CD4-positive, alpha-beta T cell treated with Interleukin-10 for 1 hour (primary cell): ENCODE measurements at places on chromosomes 13 and 19.

DNA sequence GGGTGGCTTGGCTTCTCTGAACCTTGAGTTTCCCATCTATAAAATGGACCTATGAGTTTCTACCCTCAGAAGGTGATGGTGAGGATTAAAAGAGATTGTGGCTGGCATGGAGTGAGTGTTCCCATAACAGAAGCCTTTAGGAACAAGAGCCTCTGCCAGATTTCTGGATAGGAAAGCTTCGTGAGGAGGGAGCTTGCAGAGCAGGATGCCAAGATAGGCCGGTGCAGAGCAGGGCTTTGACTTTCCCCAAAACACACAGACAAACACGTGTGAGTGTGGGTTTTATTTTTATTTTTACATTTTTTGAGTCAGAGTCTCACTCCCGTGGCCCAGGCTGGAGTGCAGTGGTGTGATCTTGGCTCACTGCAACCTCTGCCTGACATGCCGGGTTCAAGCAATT, 3.7 kb upstream of the CNN1 start:
- DNase-seq = no peak

DNA sequence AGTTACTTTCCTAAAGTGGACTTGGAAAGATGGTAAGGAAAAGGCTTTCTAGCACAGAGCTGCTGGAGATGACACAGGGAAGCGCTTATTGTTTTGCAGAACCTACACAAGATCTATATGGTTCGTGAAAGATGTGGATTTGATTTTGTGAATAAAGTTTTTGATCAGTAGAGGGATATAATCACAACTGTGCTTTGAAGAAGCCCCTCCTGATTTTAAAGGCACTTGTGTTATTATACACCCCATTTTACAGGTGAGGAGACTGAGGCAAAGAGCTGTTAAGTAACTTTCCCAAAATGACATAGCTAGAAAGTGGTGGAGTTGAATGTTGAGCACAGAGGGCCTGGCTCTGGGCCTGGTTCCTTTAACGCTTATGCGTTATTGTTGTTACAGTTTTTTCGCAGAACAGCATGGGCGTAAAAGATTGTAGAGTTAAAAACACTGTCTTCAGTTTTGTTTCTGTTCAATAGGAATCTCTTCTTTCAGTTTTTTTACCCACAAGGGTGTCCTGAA, 1.4 kb downstream of the TDRD3 start:
- peak; percentile 8 for DNase-seq

DNA sequence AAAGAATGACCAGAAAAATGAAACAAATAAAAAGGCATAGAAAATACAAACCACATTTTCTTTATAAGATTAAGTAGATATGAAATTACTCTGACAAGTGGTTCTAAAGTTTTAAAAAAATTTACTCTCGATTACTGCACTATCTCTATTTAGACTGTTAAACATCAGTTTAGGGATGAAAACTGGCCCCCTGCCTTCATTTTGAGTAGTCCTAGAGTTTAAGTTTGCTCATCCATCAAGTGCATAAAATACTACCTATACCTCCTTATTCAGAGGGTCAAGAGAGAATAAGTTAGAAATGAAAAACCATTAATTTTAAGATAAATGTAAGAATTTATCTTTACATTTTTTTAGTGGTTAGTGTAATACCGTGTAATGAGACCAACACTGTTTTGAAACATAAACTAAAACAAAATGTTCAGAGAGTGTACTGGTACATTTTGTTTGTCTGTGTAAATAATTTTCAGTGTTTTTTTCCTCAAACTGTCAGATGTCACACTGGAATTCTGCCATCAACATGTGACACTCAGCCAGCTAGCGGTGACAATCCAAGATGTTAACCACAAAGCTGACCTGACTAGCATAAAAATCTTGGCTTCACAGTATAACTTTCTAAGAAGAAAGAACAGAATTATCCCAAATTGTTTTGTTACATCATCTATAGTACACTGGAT, 184.8 kb upstream of the PCDH20 start:
- DNase-seq = no peak

GRCh38 chr13:71714802-71715375, 152.1 kb downstream of the DACH1 start:
- no peak for DNase-seq

DNA sequence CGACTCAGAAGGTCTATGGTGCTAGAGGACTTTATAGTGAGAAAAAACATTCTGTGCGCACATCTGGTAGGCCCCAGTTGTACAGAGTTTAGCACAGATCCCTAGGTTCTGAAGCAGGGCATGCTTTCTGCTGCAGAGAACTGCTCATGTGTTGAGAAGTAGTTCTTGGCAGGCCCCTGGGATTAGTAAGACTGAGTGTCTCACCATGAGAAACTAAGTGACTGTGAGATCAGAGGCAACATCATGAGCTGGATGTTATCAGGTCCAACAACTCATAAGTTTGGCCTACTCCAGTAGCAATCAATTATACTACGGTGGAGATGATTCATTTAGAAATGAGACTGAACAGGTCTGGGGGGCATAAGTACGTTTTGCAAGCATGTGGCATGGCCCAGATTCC, 507.4 kb upstream of the KLF12 start:
- DNase-seq = no peak

DNA sequence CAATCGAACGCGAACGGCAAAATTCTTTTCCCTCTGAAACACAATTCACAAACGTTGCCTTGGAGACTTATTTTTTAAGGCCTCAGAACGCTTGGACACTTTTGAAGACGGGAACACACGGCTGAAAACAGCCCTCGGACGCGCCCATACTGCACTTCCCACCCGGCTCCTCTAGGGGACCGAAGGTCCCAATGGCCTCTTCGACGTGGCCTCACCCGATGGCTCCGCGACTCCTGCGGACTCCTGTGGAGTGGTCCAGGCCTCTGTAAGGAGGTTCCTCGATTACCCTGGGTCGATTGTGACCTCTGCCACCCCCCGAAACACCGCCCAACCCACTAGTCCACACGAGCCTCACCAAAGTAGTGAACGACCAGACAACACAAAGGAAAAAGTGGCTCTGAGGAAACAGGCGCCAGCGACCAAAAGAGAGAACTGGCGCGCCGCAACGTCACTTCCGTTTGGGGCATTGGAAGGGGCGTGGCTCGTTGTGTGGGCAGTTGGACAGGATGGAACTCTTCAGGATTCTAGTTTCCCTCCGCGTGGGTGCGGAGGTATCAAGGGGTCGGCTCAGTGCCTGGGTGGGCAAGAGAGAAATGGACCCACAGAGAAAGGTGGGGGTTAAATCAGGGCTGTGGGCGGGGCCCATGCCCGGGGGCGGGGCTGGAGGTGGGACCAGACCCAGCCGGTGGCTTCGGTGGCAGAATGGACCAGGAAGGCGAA, at the start of gene ZNF560:
ZNF560 (minus strand) TSS at position 434 of the 720 bp plus-strand sequence. CDS start 23,303 bp downstream, outside the sequence.
- DNase-seq = no peak

GRCh38 chr19:11261971-11262839, at the start of gene DOCK6:
TSS of gene DOCK6 (minus strand) at chr19:11262524. CDS start at chr19:11262440, 84 bp downstream.
- peak; percentile 10 for DNase-seq

- no peak for DNase-seq
Measured at GRCh38 chr13:107250628-107251027, 682.7 kb upstream of the ARGLU1 start.

DNA sequence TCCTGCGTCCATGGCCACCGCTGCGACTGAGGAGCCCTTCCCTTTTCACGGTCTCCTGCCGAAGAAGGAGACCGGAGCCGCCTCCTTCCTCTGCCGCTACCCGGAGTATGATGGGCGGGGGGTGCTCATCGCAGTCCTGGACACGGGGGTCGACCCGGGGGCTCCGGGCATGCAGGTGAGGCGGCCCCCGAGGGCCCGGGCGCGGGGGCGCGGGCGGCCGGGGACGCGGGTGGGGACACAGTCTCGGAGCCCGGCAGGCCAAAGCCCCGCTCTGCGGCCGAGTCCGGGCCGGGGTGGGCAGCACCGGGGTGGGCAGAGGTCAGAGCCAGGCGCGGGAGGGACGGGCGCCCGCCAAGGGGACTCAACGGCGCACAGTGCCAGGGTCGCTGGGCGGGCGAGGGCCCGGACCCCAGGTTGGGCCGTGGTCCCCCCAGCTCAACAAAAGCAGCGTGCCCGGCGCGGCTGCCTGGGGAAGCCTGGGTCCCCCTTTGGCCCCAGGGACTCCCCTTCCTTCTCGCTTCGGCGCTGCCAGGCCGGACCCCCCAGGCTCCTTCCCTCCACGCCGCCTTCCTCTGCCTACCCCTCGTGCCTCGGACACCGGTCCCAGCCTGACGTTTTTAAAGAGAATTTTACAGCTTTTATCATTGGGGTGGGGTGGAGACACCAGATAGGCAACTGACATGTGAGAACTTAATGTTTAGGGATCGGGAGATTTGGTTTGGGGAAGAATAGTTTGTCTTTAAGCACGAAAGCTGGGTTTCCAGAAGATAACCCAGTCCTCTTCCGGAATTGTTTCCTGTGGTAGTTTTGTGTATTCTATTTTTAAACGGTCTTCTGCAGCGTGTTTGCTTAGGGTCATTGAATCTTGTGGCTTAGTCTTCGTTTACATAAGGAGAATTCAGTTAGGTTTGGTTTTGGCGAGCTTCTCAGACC, 509 bp downstream of the TPP2 start:
- DNase-seq = peak; percentile 21

DNA sequence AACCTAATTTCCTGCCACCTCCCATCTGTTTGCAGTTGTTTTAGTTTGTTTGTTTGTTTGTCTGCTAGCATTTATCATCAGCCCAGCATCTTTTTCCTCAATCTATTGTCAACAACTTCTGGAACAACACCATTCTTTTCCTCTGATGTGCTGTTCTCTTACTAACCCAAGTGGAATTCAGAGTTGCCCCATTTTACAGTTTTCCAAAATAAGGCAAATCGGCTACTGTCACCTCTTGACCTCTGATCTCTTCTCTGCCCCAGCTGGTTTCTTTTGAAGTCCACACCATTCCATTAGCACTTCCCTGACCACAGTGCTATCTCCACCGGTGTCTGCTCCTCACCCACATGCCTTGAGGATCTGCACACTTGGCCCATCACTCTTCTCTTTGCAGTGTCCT, 102.4 kb downstream of the EFNB2 start:
- no peak for DNase-seq

DNA sequence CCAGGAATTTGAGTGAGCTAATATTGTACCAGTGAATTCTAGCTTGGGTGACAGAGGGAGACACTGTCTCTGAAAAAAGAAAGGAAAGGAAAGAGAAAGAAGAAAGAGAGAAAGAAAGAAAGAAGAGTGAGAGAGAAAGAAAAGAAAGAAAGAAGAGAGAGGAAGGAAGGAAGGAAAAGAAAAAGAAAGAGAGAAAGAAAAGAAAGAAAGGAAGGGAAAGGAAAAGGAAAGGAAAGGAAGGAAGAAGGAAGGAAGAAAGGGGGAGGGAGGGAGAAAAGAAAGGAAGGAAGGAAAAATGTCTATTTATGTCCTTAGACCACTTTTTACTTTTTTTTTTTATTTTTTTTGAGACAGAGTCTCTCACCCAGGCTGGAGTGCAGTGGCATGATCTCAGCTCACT, 5.4 kb upstream of the ZNF491 start:
- DNase-seq = no peak

GRCh38 chr19:35975608-35976214, 19.3 kb upstream of the SDHAF1 start:
- DNase-seq = no peak

DNA sequence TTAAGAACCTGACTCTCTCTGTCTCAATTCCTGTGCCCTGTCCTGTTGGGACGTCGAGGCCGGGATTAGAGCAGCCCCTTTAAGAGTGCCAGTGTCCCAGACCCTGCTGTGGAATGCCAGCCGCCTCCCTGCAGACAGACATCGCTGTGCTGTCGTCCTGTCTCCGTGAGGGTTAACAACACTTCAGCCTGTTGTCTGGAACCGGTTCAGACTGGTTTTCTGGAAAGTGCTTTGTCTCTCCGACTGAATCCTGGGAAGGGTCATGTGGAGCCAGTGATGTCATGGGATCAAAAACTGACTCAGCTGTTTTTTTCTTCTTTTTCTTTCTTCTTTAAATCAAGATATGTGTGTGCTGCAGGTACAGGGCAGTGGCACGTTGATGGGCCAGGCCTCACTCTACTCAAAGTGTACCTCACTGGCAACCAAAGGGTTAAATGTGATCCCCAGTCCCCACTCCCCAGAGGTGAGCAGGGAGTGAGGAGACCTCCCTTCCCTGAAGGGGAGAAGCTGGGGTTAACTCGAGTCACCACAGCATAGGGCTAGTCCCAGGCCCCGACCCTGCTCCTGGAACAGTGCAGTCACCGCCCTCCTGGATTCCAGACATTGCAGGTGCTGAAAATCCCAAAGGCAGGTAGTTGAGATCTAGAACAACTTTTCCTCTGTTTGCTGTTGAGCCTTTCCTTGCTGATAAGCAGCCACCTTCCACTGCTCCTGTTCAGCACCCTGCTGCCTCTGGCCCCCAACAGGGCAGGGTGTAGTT, 50.8 kb downstream of the TSSK6 start:
- DNase-seq = no peak

- DNase-seq = no peak
Measured at GRCh38 chr13:95292622-95293021, 8.6 kb downstream of the ABCC4 start.

- no peak for DNase-seq
Measured at GRCh38 chr13:99022941-99023340, 45.1 kb upstream of the DOCK9 start.

GRCh38 chr19:1130771-1131717, 27.2 kb downstream of the GPX4 start:
- peak; percentile 79 for DNase-seq
